ENCODE measurements at places on chromosomes 6 and 20.

GRCh38 chr6:4359108-4359730 lies 223.8 kb upstream of the ECI2 start:
- peak overlapping the region; percentile 43 for H3K27ac ChIP-seq
- peak overlapping the region; percentile 63 for H3K4me3 ChIP-seq
- H3K36me3 ChIP-seq, result no peaks in the 10 kb centered on the region

DNA sequence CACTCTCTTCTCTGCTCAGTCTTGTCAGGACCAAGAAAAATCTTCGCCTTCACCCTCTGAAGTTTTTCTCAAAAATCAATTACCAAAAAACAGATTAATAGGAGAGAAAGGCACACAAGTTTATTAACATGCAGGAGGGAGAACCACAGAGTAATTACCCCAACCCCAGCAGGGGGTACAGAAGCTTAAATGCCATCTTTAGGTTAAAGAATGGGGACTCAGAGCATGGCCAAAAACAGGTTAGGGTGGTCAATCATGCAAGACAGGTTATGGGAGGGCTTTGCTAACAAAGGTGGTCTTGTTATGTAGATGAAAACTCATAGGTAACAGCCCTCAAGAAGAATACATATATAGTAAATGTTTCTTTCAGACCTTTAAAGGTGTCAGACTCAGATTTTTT lies 100.5 kb upstream of the BTN3A2 start:
- H3K4me3 ChIP-seq, result no peak overlapping the region
- H3K27me3 ChIP-seq, result no peaks in the 10 kb centered on the region
- H3K27ac ChIP-seq, result no peak overlapping the region
- H3K36me3 ChIP-seq, result no peaks in the 10 kb centered on the region
- H3K4me1 ChIP-seq, result no peaks in the 10 kb centered on the region

DNA sequence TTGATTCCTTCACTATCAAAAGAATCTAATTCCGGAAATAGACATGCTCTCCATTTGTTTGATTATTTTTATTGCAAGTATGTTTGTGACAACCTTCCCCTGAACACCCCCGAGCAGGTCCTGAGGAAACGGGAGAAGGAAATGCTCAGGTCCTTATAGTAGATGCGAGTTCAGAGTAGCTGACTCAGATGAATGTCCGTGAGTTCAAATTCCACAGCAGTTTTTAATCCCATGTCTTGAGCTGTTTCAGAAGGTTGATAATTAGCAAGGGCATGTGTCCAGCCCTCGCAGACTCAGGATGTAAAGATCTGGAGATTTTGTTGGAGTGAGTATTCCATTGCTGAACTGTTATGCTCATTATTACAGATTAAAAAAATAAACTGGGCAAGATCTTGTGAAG lies 169.3 kb downstream of the BCAS1 start:
- DNase-seq, result peak; percentile 75
- peak overlapping the region; percentile 91 for H3K27ac ChIP-seq
- peaks cover 12% of the 10 kb centered on the region for H3K4me1 ChIP-seq
- peak overlapping the region; percentile 57 for H3K4me3 ChIP-seq
- H3K27me3 ChIP-seq, result no peaks in the 10 kb centered on the region

GRCh38 chr6:113630738-113631535 lies 226.2 kb upstream of the MARCKS start:
- peaks cover 13% of the 10 kb centered on the region for H3K4me1 ChIP-seq
- DNase-seq, result peak; percentile 94
- no peaks in the 10 kb centered on the region for H3K27me3 ChIP-seq
- peak overlapping the region; percentile 42 for H3K27ac ChIP-seq

DNA sequence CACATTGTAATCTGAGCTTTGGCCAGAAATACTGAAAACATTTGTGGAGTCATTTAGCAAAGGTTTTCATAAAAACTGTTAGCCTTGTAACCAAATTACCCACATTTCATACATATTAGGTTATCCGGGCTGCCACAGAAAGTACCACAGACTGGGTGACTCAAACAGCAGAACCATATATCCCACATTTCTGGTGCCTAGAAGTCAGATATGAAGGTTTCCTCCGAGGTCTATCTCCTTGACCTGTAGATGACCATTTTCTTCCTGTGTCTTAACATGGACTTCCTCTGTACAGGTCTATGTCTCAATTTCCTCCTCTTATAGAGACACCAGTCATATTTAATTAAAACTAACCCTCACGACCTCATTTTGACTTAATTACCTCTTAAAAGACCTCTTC lies 49.5 kb upstream of the SMIM28 start:
- H3K27ac ChIP-seq, result no peak overlapping the region
- H3K36me3 ChIP-seq, result no peaks in the 10 kb centered on the region
- H3K4me3 ChIP-seq, result no peak overlapping the region
- no peaks in the 10 kb centered on the region for H3K4me1 ChIP-seq
- no peak for DNase-seq

- H3K4me1 ChIP-seq, result no peaks in the 10 kb centered on the region
- no peaks in the 10 kb centered on the region for H3K27me3 ChIP-seq
- DNase-seq, result no peak
- H3K27ac ChIP-seq, result no peak overlapping the region
- no peak overlapping the region for H3K4me3 ChIP-seq
Measured at GRCh38 chr6:90268178-90268577, 28.5 kb downstream of the BACH2 start.

- H3K4me1 ChIP-seq, result peaks cover 2% of the 10 kb centered on the region
- H3K27ac ChIP-seq, result no peak overlapping the region
- no peak overlapping the region for H3K4me3 ChIP-seq
- DNase-seq, result no peak
- no peaks in the 10 kb centered on the region for H3K36me3 ChIP-seq
- H3K27me3 ChIP-seq, result no peaks in the 10 kb centered on the region
Measured at GRCh38 chr6:110348961-110349690, 9.0 kb downstream of the METTL24 start.

DNA sequence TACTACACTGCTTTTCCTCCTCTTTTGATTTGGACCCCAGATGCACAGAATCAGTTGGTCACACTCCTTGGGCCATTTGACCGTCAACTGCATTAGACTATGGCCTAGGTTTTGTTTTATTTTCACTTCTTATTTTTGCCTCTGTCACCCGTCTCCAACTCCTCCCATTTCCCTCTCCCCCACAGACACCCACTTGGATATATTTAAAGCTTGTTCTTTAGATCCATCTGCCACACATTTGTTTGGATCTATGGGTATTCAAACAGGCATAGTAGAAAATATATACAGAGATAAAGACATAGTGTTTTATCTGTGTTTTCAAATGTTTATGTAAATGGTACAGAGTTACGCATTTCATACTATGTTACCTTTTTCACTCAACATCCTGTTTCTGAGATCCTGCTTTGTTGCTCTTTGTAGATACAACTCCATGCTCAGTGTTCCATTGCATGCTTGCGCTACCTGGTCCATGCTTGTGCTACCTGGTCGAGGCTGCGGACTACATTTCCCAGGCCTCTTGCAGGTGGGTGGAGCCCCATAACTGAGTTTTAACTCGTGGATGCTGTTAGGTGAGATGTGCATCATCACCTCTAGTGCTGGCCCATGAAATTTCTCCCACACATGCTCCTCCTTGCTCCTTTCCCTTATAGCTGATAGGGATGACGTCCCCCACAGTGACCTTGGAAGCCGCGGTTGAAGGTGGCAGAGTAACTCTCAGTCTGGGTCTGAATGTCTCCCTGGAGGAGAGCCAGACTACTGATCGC lies 11.5 kb upstream of the PREX1 start:
- no peaks in the 10 kb centered on the region for H3K36me3 ChIP-seq
- DNase-seq, result no peak
- peaks cover 41% of the 10 kb centered on the region for H3K27me3 ChIP-seq
- no peak overlapping the region for H3K4me3 ChIP-seq

GRCh38 chr6:109867970-109868358 lies 110.1 kb upstream of the GPR6 start:
- peaks cover 12% of the 10 kb centered on the region for H3K27me3 ChIP-seq
- no peaks in the 10 kb centered on the region for H3K36me3 ChIP-seq
- DNase-seq, result peak; percentile 57
- no peak overlapping the region for H3K27ac ChIP-seq

GRCh38 chr6:9485992-9486391 lies 928.9 kb downstream of the TFAP2A start:
- no peaks in the 10 kb centered on the region for H3K36me3 ChIP-seq
- no peak overlapping the region for H3K4me3 ChIP-seq
- H3K4me1 ChIP-seq, result peaks cover 2% of the 10 kb centered on the region

GRCh38 chr6:126821706-126822105 lies 296.8 kb upstream of the RSPO3 start:
- H3K4me1 ChIP-seq, result no peaks in the 10 kb centered on the region
- no peak overlapping the region for H3K4me3 ChIP-seq
- H3K27me3 ChIP-seq, result no peaks in the 10 kb centered on the region
- no peak overlapping the region for H3K27ac ChIP-seq
- DNase-seq, result no peak

- no peak overlapping the region for H3K27ac ChIP-seq
- H3K27me3 ChIP-seq, result peaks cover 58% of the 10 kb centered on the region
- no peaks in the 10 kb centered on the region for H3K4me1 ChIP-seq
Measured at GRCh38 chr20:62578294-62578897, 63.9 kb upstream of the SLCO4A1 start.

DNA sequence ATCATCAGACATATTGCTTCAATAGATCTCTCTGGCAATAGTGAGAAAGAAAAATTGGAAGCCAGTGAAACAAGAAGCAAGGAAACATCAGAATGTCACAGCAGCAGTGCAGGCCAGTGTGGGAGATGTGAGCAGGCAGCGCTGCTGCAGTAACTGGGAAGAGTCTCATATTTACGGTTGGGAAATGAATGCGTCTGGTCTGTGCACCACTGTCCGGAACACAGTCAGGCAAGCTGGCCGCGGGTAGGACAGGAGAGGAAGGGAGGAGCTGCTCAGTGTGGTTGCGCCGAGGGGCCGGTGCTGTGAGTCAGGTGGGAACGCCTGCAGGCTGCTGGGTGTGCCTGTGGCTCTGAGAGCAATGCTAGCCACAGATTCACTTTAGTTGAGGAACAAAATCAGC lies 6.4 kb upstream of the PSMG4 start:
- peaks cover 37% of the 10 kb centered on the region for H3K27me3 ChIP-seq
- no peaks in the 10 kb centered on the region for H3K36me3 ChIP-seq
- H3K4me1 ChIP-seq, result peaks cover 16% of the 10 kb centered on the region

DNA sequence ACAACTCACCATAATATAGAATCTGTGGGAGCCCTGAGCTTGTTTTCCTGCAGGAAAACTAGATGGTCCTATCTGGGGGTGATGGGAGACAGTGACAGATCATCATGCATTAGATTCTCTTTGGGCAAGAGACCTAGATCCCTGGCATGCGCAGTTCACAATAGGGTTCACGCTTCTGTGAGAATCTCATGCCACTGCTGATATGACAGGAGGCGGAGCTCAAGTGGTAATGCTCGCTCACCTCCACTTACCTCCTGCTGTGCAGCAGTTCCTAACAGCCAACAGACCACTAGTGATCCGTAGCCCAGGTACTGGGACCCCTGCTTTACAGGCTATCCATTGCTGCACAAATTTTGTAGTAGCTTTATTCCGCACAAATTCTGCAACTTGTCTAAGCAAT lies 84.5 kb downstream of the HIVEP2 start:
- H3K27me3 ChIP-seq, result no peaks in the 10 kb centered on the region
- no peak overlapping the region for H3K27ac ChIP-seq
- H3K4me1 ChIP-seq, result peaks cover 2% of the 10 kb centered on the region
- DNase-seq, result no peak

DNA sequence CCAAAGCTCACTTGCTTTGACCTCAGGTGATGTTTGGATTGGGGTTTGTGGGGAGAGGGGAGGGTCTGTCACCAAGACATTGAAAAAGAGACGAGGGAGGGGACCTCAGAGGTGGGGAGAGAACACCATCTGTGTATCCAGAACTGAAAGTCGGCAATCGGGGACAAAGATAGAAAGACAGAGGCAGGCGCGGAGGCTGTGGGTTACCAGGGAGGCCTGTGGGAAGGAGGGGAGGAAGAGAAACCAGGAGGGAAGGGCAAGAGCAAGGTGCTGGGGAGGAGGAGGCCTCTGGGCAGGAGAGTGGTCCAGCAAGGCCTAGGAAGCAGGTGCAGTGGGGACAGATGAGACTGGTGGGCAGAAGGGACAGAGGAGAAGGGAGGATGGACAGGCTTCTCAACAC lies 211.2 kb downstream of the CDC5L start:
- DNase-seq, result no peak
- H3K27me3 ChIP-seq, result peaks cover 29% of the 10 kb centered on the region
- H3K4me1 ChIP-seq, result peaks cover 9% of the 10 kb centered on the region
- H3K36me3 ChIP-seq, result no peaks in the 10 kb centered on the region
- H3K27ac ChIP-seq, result no peak overlapping the region
- peak overlapping the region; percentile 22 for H3K4me3 ChIP-seq

DNA sequence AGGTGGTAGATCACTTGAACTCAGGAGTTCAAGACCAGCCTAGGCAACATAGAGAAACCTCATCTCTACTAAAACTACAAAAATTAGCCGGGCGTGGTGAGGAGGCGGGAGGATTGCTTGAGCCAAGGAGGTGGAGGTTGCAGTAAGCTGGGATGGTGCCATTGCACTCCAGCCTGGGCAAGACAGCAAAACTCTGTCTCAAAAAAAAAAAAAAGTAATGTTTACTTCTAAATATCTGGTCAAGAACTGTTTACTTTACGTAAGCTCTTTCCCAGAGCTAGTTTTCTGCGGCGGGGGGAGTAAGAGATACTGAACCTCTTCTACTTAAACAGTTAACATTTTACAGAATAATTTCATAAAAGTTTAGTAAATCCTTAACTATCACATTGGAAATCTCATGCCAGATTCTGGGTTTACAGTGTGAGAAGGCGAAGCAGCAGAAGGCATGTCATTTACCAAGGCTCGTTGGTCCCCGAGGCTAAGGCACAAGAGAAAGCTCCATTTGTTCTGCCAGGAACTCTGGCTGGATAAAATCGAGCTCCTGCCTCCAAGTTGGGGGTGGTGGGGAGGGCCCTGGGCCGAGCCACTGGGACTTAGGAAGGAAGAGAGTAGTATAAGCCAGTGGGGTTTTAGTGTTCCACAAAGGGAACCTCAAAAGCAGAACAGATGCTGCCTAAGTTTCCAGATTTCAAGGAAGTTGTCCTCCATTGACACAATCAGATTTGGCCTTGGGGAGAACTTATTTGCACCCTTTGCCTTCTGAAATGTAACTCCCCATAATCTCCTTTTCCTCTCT lies 41.7 kb downstream of the ARFGEF2 start:
- H3K36me3 ChIP-seq, result peaks cover 64% of the 10 kb centered on the region
- peak; percentile 63 for DNase-seq
- no peaks in the 10 kb centered on the region for H3K27me3 ChIP-seq
- H3K27ac ChIP-seq, result no peak overlapping the region

GRCh38 chr6:145406783-145407182 lies 328.5 kb downstream of the EPM2A start:
- no peak overlapping the region for H3K4me3 ChIP-seq
- H3K27me3 ChIP-seq, result no peaks in the 10 kb centered on the region
- no peaks in the 10 kb centered on the region for H3K4me1 ChIP-seq
- H3K36me3 ChIP-seq, result no peaks in the 10 kb centered on the region
- no peak overlapping the region for H3K27ac ChIP-seq

GRCh38 chr6:107132330-107132954 lies 17.1 kb upstream of the BEND3 start:
- H3K36me3 ChIP-seq, result no peaks in the 10 kb centered on the region
- H3K27me3 ChIP-seq, result no peaks in the 10 kb centered on the region
- no peak overlapping the region for H3K4me3 ChIP-seq
- peak; percentile 33 for DNase-seq
- no peaks in the 10 kb centered on the region for H3K4me1 ChIP-seq

Measured in mesenchymal stem cell (in vitro differentiated cells and primary cell).